ENCODE measurements at places on chromosomes 1 and 21. TPM values are rescaled to one million over a fixed set of nuclear protein-coding genes. Genes with fewer than 3 reads are reported as not detected.

The RGS2 gene
- total RNA-seq = 37.2 TPM

- DNase-seq = no peak
These were observed 37.1 kb upstream of the H6PD start for GRCh38 chr1:9197186-9198099.

GRCh38 chr1:51549016-51549619 lies 30.1 kb upstream of the EPS15 start:
- no peak for DNase-seq

DNA sequence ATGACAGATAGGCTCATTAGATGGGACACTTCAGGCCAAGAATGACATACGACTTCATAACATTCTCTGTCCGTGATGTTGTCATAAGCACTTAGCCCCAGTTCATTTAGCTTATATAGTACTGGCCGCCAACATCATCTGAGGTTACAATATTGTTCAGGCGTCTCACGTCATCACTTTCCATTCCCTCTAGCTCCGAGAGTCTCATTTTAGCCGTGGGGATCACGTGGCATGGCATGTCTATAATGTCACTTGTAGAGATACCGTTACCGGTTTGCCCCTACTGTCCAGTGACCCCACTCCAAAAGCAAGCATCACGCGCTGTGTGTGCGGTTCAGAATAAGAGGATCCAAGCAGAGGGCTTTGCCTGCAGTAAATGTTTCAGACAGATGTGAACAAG lies 34.6 kb upstream of the HEATR1 start:
- DNase-seq = no peak

GRCh38 chr21:45390831-45391742 lies 13.9 kb upstream of the COL18A1 start:
- no peak for DNase-seq

DNA sequence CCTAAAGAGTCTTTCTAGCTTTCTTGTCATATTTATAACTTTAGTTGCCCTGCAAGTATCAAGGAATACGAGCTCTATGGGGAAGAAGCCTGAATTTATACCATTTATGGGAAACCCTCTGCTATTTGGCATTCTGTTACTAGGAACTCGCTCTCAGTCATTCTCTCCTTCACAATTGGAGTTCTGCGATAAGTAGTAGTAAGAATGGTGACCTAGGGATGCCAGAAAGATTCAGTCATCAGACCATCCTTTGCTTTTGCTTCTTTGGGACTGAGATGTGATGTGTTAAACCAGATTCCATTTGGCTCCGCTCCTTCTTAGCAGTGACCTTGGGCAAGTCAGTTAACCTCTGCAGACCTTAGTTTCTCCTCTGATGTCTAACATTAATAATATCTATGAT lies 256.5 kb downstream of the FGGY start:
- no peak for DNase-seq

- no peak for DNase-seq
These were observed 140.8 kb downstream of the LHX8 start for GRCh38 chr1:75274920-75275506.
